AG20443 (cell line): ENCODE measurements at places on chromosomes 4 and X.

- DNase-seq: no peak
Observed at GRCh38 chr4:177444911-177445736, 2.9 kb upstream of the AGA start.

DNA sequence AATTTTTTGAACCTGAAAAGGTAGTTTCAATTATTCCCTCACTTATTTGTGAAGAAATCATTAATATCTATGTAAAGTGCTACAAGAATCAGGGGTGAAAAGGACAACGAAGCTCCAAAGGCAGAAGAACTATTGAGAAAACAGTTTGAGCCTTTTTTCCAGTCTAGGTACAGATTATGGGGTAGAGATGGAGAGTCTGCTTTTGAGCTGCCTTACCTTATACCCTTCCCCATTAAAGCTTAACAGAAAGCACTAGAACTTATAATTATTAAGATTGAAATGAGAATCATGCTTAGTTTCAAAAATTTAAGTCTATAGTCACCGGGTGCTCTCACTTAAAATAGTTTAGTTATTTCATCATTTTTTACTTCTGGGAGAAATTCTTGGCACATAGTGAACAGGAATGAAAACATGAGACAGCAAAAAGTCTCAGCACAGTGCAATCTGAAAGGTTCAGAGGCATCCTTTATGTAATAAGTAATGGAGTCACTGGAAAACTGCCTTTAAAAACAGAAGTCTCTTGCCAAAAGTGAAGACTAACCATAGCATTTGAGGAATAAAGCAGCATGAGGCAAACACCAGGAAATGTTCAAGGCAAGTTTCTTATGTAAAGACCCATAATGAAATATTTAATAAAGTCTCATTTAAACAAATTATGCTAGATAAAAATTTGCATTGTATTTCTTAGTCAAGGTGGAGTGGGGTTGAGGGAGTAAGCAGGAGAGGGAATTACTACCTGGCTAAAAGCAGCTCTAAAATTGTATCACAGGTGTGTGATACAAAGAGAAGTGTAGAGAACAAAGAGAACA is 5.1 kb upstream of the DCLK2 start:
- peak; percentile 75 for DNase-seq

DNA sequence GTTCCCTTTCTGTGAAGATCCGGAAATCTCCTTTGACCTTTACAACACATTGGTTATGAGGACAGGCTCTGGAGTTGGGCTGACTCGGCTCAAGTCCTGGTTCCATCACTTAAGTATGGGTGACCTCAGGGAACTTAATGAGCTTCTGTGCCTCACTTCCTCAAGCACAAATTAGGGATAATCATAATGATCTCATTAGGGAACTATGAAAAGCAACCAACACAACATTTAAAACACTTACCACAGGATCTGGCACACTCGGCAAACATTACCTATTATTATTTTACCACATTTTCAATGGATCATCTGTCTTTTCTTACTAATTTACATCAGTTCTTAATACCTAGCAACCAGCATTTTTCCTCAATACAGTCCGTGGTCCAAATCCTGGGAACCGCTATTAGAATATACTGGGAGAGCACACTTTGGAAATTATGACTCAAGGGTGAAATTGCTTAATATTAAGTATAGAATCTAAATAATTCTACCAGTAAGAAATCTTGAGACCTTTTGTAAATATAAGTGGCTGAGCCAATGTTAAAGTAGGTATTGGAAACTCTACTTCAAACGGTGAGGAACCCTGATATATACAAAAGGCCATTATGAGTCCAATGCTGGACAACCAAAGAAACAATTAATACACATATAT is 19.6 kb downstream of the ADGRA3 start:
- DNase-seq: no peak

GRCh38 chrX:74788545-74789086 is 136.6 kb downstream of the NEXMIF start:
- DNase-seq: no peak

GRCh38 chrX:40440866-40441265 is 139.9 kb upstream of the ATP6AP2 start:
- DNase-seq: no peak

DNA sequence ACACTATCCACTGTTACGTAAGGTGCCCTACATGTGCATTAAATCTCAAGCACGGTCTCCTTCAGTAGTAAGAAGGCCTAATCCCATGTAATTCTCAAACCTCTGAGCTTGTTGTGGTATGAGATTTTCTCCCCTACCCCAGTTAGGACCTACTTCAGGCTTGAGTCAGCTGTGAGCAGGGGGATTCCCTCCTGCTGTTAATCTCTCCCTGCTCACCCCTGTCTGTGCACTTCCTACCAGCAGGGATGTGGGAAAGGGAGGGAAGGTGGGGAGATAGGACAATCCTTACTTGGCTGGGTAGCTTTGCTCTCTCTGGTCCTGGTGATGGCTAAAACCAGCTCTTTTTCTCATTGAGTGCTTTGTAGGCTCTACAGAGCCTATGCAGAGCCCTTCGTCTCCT is 60.8 kb downstream of the PALLD start:
- DNase-seq: no peak

DNA sequence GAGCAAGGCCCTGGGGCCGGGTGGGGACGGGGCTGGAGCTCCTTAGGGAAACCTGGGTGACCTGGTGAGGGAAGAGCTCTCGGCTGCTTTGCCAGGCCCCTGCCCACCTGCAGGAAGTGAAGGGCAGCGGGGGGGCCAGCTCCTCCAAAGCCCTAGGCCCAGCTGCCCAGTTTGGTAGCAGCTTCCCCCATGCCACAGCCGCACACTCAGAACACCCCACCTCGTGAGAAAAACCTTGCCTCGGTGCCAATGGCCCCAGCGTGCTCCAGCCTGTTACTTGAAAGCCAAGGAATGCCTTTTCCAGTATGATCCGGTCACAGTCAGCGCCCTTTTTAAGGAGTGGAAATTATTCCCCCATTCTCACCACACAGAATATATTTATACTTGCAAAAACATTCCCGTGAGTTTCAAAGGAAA is 38.3 kb downstream of the ACOX3 start:
- no peak for DNase-seq

DNA sequence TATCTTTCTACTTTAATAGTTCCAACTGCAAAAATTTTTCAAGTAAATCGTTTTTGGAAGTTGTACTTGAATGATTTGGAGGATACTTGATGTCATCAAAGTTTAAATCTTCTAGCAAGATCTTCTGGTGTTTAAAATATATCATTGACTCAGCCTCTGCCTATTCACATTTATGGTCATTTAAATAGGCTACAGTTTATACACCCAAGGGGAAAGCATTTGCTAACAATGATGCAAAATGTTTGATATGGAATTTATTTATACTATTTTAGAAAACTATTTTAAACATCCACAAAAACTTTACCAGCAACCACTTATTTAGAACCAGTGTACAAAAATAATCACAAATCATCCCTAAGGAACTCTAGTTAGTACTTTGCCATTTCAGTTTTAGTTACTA is 123.3 kb upstream of the STIM2 start:
- DNase-seq: no peak

GRCh38 chr4:156536661-156537060 is 434.9 kb downstream of the PDGFC start:
- DNase-seq: peak; percentile 25

- no peak for DNase-seq
Observed at GRCh38 chr4:122992641-122993040, 70.2 kb upstream of the NUDT6 start.

DNA sequence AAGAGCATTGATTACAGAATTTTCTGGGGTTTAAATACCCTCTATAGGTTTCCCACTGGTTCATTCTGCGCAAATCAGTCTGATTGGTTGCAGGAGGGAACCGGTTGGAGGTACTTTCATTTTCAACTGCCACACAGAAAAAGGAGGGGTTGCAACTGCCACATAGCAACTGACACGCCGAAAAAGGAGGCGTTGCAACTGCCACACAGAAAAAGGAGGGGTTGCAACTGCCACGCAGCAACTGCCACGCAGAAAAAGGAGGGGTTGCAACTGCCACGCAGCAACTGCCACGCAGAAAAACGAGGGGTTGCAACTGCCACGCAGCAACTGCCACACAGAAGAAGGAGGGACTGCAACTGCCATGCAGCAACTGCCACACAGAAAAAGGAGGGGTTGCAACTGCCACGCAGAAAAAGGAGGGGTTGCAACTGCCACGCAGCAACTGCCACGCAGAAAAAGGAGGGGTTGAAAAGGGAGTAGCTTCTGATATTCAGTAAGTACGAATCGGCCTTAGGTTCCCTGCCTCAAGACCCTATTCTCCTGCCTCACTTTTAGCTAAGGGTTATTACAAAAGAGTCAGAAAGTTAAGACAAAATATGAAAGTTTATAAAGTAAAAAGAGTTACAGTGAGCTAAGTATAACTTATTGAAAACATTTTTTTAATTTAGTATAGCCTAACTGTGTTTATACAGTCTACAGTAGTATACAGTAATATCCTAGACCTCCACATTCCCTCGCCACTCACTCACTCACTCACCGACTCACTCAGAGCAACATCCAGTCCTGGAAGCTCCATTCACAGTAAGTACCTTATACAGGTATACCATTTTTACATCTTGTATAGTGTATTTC is 431.8 kb downstream of the KCTD8 start:
- DNase-seq: peak; percentile 23

GRCh38 chr4:34720571-34720970 is 1523.7 kb downstream of the ARAP2 start:
- peak; percentile 9 for DNase-seq

- DNase-seq: no peak
Observed at GRCh38 chr4:127179256-127180087, 453.3 kb upstream of the INTU start.

- DNase-seq: no peak
Observed at GRCh38 chrX:120781403-120781802, 94.3 kb downstream of the CT47B1 start.

GRCh38 chr4:158299459-158300007 is 89.2 kb downstream of the TMEM144 start:
- DNase-seq: no peak

GRCh38 chr4:8219236-8219635 is 20.1 kb downstream of the SH3TC1 start:
- DNase-seq: no peak
